ENCODE measurements at places on chromosomes 16 and 17. TPM values are rescaled to one million over a fixed set of nuclear protein-coding genes. Genes with fewer than 3 reads are reported as not detected.

- no peak for DNase-seq
- H3K27ac ChIP-seq: no peak overlapping the region
- H3K27me3 ChIP-seq: no peaks in the 10 kb centered on the region
- H3K36me3 ChIP-seq: peaks cover 4% of the 10 kb centered on the region
- H3K4me1 ChIP-seq: no peaks in the 10 kb centered on the region
- H3K4me3 ChIP-seq: no peak overlapping the region
These were observed 31.5 kb downstream of the ANKFY1 start for GRCh38 chr17:4232168-4232813.

CES5A gene
- total RNA-seq: not detected

DNA sequence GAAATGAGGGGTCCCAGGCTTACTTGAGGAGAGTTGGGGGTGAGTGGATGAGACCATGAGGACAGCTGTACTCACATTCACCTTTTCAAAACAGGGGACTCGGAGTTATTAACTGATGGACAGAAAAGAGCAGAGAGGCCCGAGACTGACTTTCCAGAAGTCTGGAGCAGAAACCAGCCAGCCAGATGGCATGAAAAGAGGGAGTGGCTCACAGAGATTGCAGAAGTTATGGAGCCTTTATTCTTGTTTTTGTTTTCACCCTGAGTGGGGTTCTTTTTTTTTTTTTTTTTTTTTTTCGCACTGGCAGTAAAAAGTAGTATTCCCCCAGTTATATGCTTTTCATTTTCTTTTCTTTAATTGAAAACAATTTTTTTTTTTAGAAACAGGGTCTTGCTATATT lies 18.9 kb downstream of the TVP23A start:
- no peak overlapping the region for H3K4me3 ChIP-seq
- no peaks in the 10 kb centered on the region for H3K27me3 ChIP-seq
- DNase-seq: no peak
- peaks cover 19% of the 10 kb centered on the region for H3K4me1 ChIP-seq

DNA sequence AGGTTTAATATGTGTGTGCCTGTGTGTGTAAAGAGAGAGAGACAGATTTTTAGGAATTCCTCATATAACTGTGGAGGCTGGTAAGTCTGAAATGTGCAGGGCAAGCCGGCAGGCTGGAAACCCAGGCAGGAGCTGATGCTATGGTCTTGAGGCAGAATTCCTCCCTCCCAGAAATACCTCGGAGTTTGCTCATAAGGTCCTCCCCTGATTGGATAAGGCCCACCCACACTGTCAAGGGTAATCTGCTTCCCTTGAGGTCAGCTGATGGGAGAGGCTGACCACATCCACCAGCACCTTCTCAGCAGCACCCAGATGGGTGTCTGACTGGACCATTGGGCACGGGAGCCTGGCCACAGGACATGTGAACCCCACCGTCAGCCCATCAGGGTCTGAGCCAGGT lies 42.4 kb downstream of the C16orf95 start:
- H3K27me3 ChIP-seq: peaks cover 3% of the 10 kb centered on the region
- H3K36me3 ChIP-seq: no peaks in the 10 kb centered on the region
- no peak overlapping the region for H3K27ac ChIP-seq
- H3K4me1 ChIP-seq: no peaks in the 10 kb centered on the region
- H3K4me3 ChIP-seq: no peak overlapping the region
- DNase-seq: no peak

- H3K4me3 ChIP-seq: no peak overlapping the region
- peaks cover 9% of the 10 kb centered on the region for H3K4me1 ChIP-seq
- no peaks in the 10 kb centered on the region for H3K36me3 ChIP-seq
- H3K27me3 ChIP-seq: no peaks in the 10 kb centered on the region
These were observed 46.6 kb upstream of the WSB1 start for GRCh38 chr17:27247071-27247957.

- H3K4me1 ChIP-seq: peaks cover 37% of the 10 kb centered on the region
- no peak overlapping the region for H3K4me3 ChIP-seq
- peaks cover 5% of the 10 kb centered on the region for H3K36me3 ChIP-seq
- no peak for DNase-seq
- no peaks in the 10 kb centered on the region for H3K27me3 ChIP-seq
These were observed 14.8 kb downstream of the HDAC5 start for GRCh38 chr17:44108440-44109311.

GRCh38 chr17:1360975-1361374 lies 39.0 kb downstream of the YWHAE start:
- H3K4me1 ChIP-seq: peaks cover 32% of the 10 kb centered on the region
- no peak overlapping the region for H3K27ac ChIP-seq
- H3K4me3 ChIP-seq: no peak overlapping the region
- DNase-seq: no peak
- H3K36me3 ChIP-seq: peaks cover 7% of the 10 kb centered on the region

All from B cell (primary cell).